ENCODE measurements at places on chromosomes 5 and 9. TPM values are rescaled to one million over a fixed set of nuclear protein-coding genes. Genes with fewer than 3 reads are reported as not detected.
A peak's percentile ranks its signal among the peaks of the same experiment; 100 is the strongest.

DNA sequence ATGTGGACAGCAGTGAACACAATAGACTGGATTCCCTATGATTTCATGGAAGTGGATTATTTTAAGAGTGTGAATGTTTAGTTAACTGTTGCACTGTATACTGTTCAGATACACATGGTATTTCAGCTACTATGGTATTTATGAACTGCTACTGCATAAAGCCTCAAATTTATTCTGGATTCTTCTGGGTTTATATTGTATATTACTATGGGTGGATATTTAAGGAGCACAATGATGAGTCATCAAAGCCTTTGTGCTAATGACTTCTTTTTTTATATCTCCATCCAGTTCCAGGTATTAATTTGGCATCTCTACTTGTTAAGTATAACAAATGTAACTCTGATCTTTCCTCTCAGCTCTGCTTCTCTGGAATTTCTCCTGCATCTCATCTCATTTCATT lies 6.8 kb downstream of the KDM4C start:
- DNase-seq: no peak

The RGS14 gene
- 3.5 TPM for total RNA-seq

- DNase-seq: no peak
These were observed 9.8 kb downstream of the CKMT2 start for GRCh38 chr5:81242906-81243436.

- DNase-seq: peak; percentile 71
These were observed 425.3 kb downstream of the CSNK1G3 start for GRCh38 chr5:123937230-123937629.

The GRXCR2 gene
- total RNA-seq: not detected

DNA sequence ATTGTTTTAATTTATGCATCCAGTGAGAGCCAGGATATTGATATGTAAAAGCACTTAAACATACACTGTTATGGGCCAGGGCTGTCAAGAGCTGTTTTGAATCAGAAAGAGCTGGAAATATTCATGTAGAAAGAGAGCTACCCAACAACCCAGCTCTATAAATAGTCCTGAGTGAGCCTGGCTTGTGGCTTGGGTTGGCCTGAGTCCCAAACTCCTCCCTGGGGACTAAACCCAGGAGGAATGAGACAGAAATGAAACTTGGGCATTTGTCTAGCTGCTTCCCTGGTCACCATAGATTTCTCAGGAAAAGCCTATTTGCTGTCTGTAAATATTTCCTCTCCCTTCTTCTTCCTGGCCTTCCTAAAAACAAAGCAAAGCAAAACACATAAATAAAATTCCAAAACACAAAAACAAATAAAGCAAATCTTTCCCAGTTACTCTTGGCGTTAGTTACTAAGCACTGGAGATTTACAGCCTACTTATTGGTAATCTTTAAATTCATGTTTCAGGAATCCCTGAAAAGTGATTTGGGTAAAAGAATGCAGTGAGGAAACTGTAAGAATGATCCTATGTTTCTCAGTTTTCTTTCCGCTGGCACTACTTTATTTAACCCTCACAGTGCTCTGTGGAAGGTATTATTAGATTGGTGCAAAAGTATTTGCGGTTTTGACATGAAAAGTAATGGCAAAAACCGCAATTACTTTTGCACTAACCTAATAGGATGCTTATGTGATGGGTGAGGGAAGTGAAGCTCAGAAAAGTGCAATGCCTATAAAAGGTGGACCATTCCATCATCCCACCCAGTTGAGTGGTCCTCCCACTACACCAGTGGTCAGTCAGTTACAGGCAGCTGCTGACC lies 111.8 kb downstream of the CARTPT start:
- DNase-seq: peak; percentile 78

DNA sequence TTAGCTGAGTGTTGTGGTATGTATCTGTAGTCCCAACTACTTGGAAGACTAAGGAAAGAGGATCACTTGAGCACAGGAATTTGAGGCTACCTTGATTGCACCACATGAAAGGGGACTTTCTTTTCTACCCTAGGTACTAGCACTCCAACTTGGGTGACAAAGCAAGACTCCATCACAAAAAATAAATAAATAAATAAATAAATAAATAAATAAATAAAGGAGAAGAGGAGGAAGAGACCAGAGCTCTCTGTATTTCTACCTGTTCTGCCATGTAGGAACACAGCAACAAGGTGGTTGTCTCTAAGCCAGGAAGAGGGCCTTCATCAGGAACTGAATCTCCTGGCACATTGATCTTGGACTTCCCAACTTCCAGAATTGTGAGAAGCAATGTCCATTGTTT lies 118.6 kb downstream of the HMHB1 start:
- no peak for DNase-seq

DNA sequence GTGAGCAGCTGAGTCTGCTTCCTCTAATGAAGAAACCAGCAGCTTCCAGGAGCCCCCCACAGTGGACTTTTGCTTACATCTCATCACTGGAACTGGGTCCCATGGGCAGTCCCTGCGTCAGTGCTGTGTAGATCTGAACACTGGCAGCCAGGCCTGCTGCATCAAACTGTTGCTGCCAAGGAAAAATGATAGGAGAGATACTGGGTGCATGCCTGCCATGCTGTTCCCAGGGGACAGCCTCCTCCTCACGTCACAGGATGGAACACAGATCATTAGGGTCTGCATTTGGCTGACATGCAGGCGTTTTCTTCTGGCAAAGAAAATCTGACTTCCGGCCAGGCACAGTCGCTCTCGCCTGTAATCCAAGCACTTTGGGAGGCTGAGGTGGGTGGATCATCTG lies 67.9 kb downstream of the OLFM1 start:
- DNase-seq: no peak

DNA sequence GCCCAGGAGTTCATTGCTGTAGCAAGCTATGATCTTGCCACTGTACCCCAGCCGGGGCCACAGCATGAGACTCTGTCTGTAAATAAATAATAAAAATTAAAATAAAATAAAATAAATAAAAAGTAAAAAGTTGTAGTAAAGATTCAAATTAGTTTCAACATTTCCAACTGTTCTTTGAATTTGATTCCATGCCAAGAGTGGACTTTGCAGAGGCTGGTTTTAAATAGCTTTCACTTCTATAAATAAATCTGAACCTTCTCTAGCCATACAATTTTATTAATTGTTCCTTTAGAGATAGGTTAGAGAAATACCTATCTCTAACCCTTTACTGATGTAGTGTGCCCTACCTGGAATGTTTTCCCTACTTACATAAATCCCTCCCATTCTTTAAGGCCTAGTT lies 129.7 kb upstream of the SLIT3 start:
- no peak for DNase-seq

- DNase-seq: no peak
These were observed 9.9 kb downstream of the ZNF622 start for GRCh38 chr5:16455668-16456067.

DNA sequence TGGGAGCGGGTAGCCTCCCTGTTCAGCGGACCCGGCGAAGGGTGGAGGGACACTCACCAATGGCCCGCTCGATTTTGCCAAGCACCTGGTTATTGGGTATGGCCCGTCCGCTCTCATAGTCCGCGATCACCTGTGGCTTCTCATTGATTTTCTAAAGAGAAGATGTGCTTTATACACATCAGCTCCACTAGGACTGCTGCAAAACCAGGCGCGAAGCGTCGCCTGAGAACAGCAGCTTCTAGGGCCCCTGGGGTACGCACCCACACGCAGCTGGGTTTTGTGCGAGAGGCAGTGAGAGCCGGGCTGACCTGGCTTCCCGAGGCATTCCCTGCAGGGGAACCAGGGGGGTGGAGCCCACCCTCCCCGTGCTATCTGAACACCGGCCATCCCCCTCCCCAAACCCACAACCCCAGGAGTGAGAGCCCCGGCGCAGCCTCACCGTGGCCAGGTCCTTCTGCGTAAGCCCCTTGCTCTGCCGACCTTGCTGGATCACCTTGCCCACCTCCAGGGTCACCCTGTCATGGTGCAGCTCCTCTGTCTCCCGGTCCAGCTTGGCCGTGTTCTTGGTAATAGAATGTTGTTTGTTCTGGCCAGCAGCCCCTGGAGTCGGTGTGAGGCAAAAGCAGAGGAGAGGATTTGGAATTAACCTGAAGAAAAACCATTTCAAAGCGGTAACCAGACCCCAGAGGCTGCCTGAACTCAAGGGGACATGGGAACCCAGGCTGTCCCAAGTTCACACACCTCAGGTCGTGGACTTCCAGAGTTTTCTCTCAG lies 3.1 kb downstream of the EDF1 start:
- DNase-seq: no peak

The NR5A1 gene
- total RNA-seq: not detected

The MAT2B gene
- 73.0 TPM for total RNA-seq

GRCh38 chr5:96569332-96569731 lies 92.8 kb upstream of the CAST start:
- no peak for DNase-seq

DNA sequence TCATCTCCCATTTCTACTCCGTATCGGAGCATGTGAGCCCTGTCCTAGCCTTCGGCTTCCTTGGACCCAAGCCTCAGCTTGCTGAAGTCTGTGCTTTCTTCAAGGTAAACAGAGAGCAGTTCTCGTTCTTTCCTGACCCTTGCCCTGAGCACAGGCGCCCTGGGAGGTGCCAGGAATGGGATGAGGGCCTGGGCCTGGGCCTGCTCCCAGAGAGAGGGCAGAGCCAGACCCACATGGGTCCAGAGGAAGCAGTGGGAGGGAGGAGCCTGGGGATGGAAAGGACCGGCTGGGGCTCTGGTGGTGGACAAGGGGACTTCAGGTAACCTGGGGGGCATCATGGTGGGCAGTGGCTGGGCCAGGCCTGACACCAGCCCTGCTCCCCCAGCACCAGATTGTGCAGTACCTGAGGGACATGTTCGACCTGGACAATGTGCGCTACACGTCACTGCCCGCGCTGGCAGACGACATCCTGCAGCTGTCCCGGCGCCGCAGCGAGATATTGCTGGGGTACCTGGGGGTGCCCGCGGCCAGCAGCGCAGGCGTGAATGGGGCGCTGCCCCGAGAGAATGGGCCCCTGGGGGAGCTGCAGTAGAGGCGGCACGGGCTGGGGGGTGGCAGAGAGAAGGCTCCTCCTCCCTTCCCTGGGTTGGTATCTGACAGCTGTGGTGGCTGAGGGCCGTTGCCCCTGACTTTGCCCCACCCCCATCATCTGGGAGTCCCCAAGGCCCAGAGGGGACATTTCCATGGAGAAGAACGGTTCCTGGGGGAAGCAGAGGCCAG lies 10.9 kb upstream of the DOLPP1 start:
- no peak for DNase-seq

The EGR1 gene
- total RNA-seq: 6.1 TPM

DNA sequence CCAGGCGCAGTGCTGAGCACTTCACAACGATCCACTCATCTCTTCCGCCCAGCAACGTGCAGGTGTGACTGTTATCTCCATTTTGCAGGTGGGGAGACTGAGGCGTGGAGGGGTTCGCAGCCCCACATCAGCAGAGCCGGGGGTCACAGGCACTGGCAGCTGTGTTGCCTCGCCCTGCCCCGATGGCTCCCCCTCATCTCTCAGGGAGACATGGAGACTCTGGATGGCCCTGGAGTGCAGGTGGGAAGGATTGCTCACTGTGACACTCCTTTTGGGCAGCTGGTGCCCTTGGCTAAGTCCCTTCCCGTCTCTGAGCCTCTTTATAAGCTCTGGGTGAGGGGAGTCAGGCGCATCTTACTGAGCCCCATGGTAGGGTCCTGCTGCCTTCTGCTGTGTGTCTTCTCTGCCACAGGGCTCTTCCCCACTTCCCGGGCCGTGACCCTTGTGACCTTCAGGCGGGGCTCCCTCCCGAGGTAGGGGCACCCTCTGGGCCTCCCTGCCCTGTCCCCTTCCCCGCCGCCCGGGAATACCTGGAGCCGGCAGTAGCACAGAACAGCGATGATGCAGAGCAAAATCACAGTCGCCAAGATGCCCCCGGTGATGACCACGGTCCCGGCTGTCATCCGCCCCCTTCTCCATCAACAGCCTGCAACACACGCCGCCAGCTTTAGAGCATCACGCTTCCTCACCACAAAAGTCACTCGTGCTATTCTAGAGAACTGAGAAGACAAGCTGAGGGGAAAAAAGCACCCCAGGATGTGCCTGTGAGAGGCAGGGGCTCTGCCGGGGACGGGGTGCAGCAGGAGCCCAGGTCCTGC lies 29.4 kb downstream of the FAM163B start:
- no peak for DNase-seq

The GADD45G gene
- total RNA-seq: 0.64 TPM

GRCh38 chr5:41747301-41747700 lies 122.9 kb downstream of the OXCT1 start:
- DNase-seq: peak; percentile 60

- no peak for DNase-seq
These were observed 2.5 kb downstream of the ENTPD8 start for GRCh38 chr9:137438591-137439157.

- no peak for DNase-seq
These were observed 29.7 kb upstream of the FAM169A start for GRCh38 chr5:74895906-74896305.

GRCh38 chr9:113634596-113635515 lies 171.3 kb downstream of the RGS3 start:
- peak; percentile 61 for DNase-seq

The ADAMTS13 gene
- 1.3 TPM for total RNA-seq

DNA sequence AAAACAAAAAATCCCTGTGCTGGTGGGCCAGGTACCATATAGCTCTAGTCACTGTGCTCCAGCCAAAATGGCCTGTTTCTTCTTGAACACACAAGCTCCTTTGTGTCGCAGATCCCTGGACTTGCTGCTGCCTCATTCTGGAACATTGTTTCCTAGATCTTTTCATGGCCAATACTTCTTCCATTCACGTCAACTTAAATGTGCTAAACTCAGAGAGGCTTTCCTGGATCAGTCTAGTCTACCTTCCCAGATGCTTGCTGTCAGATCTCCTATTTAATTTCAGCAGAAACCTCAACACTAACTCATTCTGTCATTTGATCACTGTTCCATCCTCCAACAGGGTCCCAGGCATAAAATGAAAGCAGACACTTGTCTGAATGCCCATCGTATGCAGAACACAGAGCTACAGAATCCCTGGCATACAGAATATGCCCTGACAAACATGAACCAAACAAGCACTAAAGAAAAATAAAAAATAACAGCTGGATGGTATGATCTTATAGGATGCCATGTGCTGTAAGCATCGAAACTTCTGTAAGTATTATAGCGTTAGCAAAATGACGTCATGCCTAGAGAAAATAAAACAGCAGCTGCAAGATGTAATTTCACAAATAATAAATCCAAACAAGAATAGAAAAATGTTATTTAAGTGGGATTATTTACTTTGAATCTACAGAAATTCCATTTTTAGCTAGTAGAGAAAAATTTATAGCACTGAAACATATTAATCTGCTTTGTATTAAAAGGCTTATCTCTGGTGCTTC lies 403.7 kb upstream of the DAP start:
- DNase-seq: no peak

DNA sequence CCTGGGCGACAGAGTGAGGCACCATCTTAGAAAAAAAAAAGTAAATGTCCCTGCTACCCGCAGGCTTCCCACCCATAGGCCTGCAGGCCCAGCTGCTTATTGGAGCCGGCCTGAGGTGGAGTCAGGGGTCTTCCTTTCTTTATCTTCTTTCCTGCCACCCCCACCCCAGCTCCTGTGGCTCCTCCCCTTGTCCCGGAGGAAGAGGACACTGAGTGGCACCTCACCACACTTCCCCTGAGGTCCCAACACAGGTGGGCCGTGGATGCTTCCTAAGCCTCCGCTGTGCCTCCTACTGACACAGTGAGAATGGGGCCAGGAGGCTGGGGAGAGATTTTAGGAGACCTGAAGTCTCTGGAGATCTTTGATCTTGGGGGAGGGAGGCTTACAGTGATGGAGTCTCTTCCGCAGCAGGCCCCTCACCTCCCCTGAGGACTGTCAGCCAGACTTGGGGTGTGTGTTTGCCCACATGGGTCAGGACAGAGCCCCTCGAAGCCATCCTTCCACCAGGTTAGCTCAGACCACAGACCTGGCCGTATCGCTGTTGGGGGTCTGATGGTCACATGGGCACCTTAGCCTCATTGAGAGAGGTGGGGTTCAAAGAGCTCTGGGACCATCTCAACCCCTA lies 135.4 kb upstream of the IER5L start:
- no peak for DNase-seq

GRCh38 chr5:75610201-75610600 lies 1.1 kb upstream of the ANKDD1B start:
- no peak for DNase-seq
